SK-N-SH (cell line): ENCODE measurements at places on chromosomes 5 and 9.

- DNase-seq, result peak; percentile 12
These were observed 499.7 kb downstream of the PDE4D start for GRCh38 chr5:59393585-59394420.

GRCh38 chr5:86542532-86542931 is 75.2 kb upstream of the COX7C start:
- DNase-seq, result no peak

- no peak for DNase-seq
These were observed 206.5 kb downstream of the DAB2IP start for GRCh38 chr9:121857928-121858327.

DNA sequence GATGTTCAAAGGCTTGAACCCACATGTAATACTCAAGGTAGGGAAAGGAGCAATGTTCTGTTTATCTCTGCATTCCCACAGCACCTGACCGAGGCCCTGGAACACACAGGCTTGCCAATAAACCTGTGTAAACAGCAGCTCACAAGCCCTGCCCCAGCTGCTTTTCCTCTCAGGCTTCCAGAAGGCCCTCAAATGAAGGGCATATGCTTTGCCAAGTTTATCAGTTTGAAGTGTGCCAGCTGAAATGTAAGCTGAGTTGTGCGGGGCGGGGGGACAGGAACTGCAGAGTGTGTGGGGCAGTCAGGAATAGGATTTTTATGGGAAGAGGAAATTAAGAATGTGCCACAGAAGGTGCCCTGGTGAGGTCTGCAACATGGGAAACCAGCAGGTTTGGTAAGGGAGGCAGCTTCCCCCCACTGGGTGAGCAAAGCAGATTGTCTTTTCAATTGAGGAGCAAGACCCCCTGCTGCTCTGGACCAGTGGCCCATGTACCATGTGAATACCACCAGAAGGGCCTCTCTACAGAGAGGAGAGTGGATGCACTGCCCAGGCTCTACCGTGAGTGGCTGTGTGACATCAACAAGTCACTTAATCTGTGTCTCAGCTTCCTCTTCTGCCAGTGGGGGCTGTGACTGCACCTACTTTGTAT is 194.8 kb downstream of the SPOCK1 start:
- DNase-seq, result no peak

GRCh38 chr5:10453545-10453944 is 11.9 kb downstream of the ROPN1L start:
- no peak for DNase-seq

DNA sequence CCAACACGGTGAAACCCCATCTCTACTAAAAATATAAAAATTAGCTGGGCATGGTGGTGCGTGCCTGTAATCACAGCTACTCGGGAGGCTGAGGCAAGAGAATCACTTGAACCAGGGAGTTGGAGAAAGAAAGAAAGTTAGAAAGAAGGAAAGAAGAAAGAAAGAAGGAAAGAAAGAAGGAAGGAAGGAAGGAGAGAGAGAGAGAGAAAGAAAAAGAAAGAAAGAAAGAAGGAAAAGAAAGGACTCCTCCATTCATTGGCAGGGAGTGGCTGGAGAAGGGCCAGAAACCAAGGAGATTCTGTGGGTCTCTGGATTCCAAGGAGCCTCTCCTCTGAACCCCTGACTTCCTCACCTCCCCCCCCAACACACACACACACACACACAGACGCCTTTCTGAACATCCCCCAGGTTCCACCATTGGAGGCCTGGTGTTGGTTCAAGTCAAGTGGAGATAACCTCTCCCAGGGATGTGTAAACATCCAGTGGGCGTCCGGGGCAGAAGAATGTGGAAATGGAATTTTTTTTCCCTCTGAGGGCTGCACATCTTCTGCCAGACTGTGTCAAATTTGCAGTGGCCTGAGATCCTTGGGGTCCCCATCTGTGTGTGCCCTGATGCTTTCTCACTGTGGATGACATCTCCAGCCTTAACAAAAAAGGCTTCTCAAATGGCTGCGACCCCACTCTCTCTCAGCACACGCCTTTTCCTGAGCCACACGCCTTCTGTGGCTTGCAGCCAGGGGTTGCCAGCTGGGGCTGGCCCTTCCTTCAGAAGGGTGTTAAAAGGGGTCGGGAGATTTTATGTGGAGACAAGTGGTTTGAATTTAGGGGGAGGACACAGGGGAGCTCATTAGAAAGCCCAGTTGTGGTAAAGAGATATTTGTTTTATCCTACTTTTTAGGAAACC is 109.3 kb upstream of the HAND1 start:
- DNase-seq, result peak; percentile 36

DNA sequence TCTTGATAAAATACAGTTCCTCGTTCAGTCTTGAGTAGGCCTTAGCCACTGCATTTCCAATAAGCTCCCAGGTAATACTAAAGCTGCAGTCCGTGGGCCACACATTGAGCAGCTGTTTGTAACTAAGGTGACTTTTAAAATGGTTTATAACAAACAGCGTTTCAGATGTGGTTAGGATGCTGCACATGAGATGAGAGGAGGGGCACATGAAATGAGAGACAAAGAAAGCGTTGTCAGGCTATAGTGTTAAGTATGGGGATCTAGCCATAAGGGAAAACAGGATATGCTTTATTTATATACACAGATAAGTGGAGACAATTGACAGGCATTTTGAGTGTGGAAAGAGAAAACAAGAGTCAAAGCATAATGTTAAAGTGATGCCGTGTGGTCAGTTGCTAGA is 89.9 kb downstream of the PAM start:
- no peak for DNase-seq

GRCh38 chr5:2917093-2917492 is 165.6 kb upstream of the IRX2 start:
- DNase-seq, result no peak

GRCh38 chr9:21029661-21030060 is 1.8 kb downstream of the HACD4 start:
- DNase-seq, result no peak

- DNase-seq, result no peak
These were observed 18.4 kb upstream of the SPINK4 start for GRCh38 chr9:33221568-33221884.

- DNase-seq, result no peak
These were observed 1114.0 kb downstream of the PTPRD start for GRCh38 chr9:9498846-9499245.

GRCh38 chr5:52448111-52448510 is 339.6 kb upstream of the ITGA1 start:
- no peak for DNase-seq

- no peak for DNase-seq
These were observed 22.4 kb downstream of the TRIO start for GRCh38 chr5:14165375-14166106.

DNA sequence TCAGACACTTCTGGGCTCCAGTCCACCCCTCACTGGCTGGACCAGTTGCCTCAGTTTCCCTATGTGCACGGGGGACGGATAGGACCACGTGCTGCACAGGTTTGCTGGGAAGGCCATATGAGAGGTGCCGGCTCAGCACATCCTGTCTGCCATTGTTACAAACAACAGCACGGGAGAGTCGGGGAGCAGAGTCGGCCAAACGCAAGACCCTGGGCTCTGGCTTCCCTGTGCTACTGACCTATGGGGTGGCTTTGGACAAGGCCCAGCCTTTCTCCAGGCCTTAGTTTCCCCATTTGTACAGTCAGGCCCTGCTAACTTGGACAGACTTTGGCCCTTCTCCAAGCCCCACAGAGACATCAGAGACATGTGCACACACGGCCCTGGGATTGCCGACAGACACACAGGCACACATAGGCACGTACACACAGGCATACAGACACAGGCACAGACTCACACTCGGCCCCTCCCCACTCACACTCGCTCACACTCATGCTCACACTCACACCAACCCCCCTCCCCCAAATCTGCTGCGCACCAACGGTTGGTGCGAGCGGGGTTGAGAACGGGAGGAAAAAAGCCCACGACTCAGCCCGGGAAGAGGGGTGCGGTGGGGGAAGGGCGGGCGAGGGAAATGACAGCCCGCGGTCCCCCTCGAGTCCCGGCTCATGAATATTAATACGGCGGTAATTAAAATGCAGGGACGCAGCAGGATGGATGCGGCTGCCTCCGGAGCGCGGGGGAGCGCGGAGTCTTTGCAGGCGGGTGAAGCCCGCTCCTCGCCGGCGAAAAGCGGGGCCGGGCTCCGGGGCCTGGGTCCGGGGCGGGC is 133.0 kb downstream of the C9orf50 start:
- no peak for DNase-seq

- no peak for DNase-seq
These were observed 58.8 kb upstream of the RNF130 start for GRCh38 chr5:180130291-180130869.

GRCh38 chr9:127746959-127747569 is 12.0 kb upstream of the TOR2A start:
- DNase-seq, result no peak
